ENCODE measurements at places on chromosomes 12 and 14. TPM values are rescaled to one million over a fixed set of nuclear protein-coding genes. Genes with fewer than 3 reads are reported as not detected.

The KRT1 gene
- total RNA-seq = 2.4 TPM

The LALBA gene
- total RNA-seq = not detected

The NOS1 gene
- total RNA-seq = 0.22 TPM

The GRIP1 gene
- 7.9 TPM for total RNA-seq

The CCDC196 gene
- not detected for total RNA-seq

The SP1 gene
- total RNA-seq = 86.1 TPM

The MFAP5 gene
- 14.3 TPM for total RNA-seq

The B4GALNT1 gene
- 0.40 TPM for total RNA-seq

The CLEC7A gene
- 51.8 TPM for total RNA-seq

Data from spleen (tissue), 13 donors.